ENCODE measurements at places on chromosomes 16 and 17. TPM values are rescaled to one million over a fixed set of nuclear protein-coding genes. Genes with fewer than 3 reads are reported as not detected.

The GNPTG gene
- 64.5 TPM for total RNA-seq

- H3K27me3 ChIP-seq = no peaks in the 10 kb centered on the region
- no peaks in the 10 kb centered on the region for H3K36me3 ChIP-seq
- H3K27ac ChIP-seq = no peak overlapping the region
- peaks cover 14% of the 10 kb centered on the region for H3K4me1 ChIP-seq
- DNase-seq = no peak
- no peak overlapping the region for H3K4me3 ChIP-seq
These were observed 50.9 kb upstream of the ZNF629 start for GRCh38 chr16:30837904-30838303.

- no peak for DNase-seq
- H3K36me3 ChIP-seq = peaks cover 6% of the 10 kb centered on the region
- no peaks in the 10 kb centered on the region for H3K4me1 ChIP-seq
- H3K27me3 ChIP-seq = no peaks in the 10 kb centered on the region
- no peak overlapping the region for H3K4me3 ChIP-seq
These were observed 14.4 kb downstream of the AXIN1 start for GRCh38 chr16:337975-338575.

GRCh38 chr16:66516509-66516807 lies 33.5 kb downstream of the TK2 start:
- DNase-seq = no peak
- H3K36me3 ChIP-seq = no peaks in the 10 kb centered on the region
- no peaks in the 10 kb centered on the region for H3K27me3 ChIP-seq
- peak overlapping the region; percentile 99 for H3K27ac ChIP-seq
- H3K4me1 ChIP-seq = peaks cover 87% of the 10 kb centered on the region
- H3K4me3 ChIP-seq = no peak overlapping the region

DNA sequence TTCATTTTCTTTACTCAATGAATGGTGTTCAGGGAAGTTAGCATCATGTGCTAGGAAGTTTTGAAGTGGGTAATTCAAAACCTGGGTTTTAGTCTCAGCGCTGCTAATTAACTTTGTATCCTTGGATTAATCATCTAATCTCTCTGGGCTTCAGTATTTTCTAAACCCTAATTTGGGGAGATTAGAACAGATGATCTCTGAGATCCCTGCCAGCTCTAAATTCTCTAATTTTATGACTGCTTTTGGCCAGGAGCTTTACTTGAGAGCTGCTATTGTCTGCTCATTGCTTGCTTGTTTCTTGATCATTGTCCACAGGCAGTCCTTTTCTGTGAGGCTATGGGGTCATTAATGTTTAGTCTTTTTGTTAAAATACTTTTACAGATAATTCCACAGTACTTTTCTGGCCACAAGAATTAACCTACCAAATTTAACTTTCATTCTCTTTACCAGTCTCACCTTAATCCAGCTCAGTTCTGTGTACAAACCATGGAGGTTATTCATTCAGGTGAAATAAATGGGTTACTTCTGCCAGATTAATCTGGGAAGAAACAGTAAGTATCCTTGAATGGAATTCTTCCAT lies 28.4 kb upstream of the VWA3A start:
- peaks cover 16% of the 10 kb centered on the region for H3K36me3 ChIP-seq
- no peak overlapping the region for H3K27ac ChIP-seq
- no peaks in the 10 kb centered on the region for H3K27me3 ChIP-seq
- no peak for DNase-seq

DNA sequence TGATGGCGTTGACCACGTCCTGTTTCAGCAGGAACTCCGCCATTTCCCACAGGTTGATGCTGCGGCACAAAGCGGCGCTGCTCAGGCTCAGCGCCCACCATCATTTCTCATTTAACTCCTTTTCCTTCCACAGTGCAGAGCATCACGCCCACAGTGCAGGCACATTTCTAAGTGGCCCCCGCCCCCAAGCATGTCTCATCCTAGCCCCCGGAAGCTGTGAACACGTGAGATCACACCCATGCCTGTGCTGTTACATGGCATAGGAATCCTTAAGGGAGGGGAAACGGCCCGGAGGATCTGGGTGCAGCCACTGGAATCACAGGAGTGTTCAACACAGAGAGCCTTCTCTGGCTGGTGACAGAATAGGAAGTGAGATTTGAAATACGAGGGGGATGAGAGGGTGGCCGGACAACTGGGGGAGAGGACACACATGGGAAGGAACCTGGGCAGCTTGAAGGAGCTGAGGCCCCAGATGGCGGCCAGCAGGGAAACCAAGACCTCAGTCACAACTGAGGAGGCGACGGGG lies 4.7 kb downstream of the NAGPA start:
- no peaks in the 10 kb centered on the region for H3K27me3 ChIP-seq
- peaks cover 17% of the 10 kb centered on the region for H3K4me1 ChIP-seq
- H3K4me3 ChIP-seq = no peak overlapping the region
- peaks cover 58% of the 10 kb centered on the region for H3K36me3 ChIP-seq
- DNase-seq = no peak
- H3K27ac ChIP-seq = no peak overlapping the region

- peaks cover 23% of the 10 kb centered on the region for H3K27me3 ChIP-seq
- H3K4me1 ChIP-seq = peaks cover 36% of the 10 kb centered on the region
- H3K4me3 ChIP-seq = peak overlapping the region; percentile 62
- peak overlapping the region; percentile 97 for H3K27ac ChIP-seq
- peak; percentile 27 for DNase-seq
- H3K36me3 ChIP-seq = no peaks in the 10 kb centered on the region
These were observed 658 bp downstream of the TNFRSF12A start for GRCh38 chr16:3020604-3021448.

DNA sequence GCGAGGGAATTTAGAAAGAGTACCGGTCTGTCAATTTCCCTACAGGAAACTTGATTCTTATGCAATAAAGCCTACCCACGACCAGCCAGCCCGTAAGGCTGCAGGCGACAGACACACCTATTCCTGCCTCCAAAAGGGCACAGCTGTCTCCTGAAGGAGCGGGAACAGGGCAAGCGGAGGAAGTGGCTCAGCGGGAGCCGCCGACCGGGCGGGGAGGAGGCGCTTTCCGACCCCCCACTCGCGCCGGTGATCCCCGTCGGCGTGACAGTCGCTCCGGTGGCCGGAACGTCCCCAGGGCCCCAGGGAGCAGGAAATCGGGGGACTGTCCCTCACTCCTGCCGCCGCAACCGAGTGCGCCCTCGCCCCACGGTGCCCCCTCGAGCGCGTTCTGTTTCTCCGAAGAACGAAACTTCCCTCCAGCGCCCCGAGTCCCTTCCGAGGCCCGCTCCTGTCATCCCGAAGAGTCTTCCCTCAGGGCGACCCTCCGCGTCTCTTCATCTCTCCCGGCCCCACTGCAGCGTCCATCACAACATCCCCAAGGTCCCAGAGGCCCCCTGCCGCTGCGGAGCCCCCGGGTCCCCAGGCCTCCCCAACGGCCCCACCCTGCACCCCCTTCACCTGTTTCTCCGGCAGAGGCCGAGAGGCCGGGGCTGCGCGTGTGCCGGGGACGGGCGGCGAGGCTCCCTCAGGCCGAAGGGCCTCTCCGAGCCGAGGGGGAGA lies 421 bp downstream of the STAT3 start:
- H3K4me1 ChIP-seq = peaks cover 29% of the 10 kb centered on the region
- no peak for DNase-seq
- H3K36me3 ChIP-seq = no peaks in the 10 kb centered on the region
- peak overlapping the region; percentile 100 for H3K27ac ChIP-seq

DNA sequence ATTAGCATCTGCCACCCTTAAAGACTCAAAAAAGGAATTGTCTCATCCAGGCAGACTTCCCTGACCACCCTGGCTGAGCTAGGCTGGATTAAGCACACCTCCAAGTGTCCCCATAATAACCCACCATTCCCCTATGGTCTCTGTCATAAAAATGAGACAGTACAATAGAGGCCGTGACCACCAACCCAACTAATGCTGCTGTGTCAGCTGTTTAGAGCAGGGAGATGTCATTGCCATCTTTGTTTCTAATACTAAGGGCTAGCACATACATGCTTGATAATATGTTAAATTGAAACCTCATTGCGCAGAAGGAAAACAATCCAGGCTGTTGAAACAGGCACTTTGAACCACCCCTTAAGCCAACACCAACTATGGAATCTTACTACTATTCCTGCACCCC lies 7.2 kb upstream of the ADAMTS18 start:
- no peaks in the 10 kb centered on the region for H3K36me3 ChIP-seq
- no peaks in the 10 kb centered on the region for H3K4me1 ChIP-seq
- no peak overlapping the region for H3K27ac ChIP-seq
- H3K4me3 ChIP-seq = no peak overlapping the region
- DNase-seq = no peak

- no peak overlapping the region for H3K27ac ChIP-seq
- H3K4me3 ChIP-seq = no peak overlapping the region
- DNase-seq = no peak
- H3K36me3 ChIP-seq = no peaks in the 10 kb centered on the region
- no peaks in the 10 kb centered on the region for H3K4me1 ChIP-seq
- no peaks in the 10 kb centered on the region for H3K27me3 ChIP-seq
These were observed 75.6 kb upstream of the HNF1B start for GRCh38 chr17:37820313-37820994.

GRCh38 chr17:2710071-2710802 lies 1.3 kb downstream of the CLUH start:
- H3K4me1 ChIP-seq = no peaks in the 10 kb centered on the region
- H3K36me3 ChIP-seq = no peaks in the 10 kb centered on the region
- H3K27me3 ChIP-seq = no peaks in the 10 kb centered on the region
- H3K27ac ChIP-seq = peak overlapping the region; percentile 25

- H3K27ac ChIP-seq = no peak overlapping the region
- H3K4me1 ChIP-seq = no peaks in the 10 kb centered on the region
- H3K36me3 ChIP-seq = no peaks in the 10 kb centered on the region
- peaks cover 6% of the 10 kb centered on the region for H3K27me3 ChIP-seq
- DNase-seq = no peak
- no peak overlapping the region for H3K4me3 ChIP-seq
These were observed 77.2 kb downstream of the RTN4RL1 start for GRCh38 chr17:1947743-1948516.

GRCh38 chr16:87185308-87185707 lies 131.9 kb downstream of the C16orf95 start:
- no peaks in the 10 kb centered on the region for H3K36me3 ChIP-seq
- no peaks in the 10 kb centered on the region for H3K27me3 ChIP-seq
- no peaks in the 10 kb centered on the region for H3K4me1 ChIP-seq

DNA sequence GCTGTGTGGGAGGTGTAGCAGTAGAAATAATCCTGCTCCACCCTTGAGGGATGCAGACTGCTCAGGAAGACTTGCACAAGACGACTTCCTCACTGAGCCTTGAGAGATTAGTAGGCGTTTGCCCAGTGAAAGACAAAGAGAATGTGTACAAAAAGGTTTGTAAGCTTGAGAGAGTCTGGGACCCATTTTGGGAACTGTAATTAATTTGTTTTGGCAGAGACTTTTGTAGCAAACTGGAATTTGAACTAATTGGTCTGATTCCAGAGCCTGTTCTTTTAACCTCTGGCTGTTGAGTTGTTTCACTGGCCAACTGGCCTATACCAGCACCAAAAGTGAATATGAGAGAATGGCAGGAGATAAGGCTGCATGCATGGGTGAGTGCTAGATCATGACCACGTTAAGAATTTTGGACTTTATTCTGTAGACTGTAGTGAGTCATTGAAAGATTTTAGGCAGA lies 75.5 kb downstream of the AATF start:
- no peak for DNase-seq
- no peaks in the 10 kb centered on the region for H3K27me3 ChIP-seq
- peaks cover 9% of the 10 kb centered on the region for H3K36me3 ChIP-seq
- H3K27ac ChIP-seq = no peak overlapping the region
- H3K4me1 ChIP-seq = peaks cover 14% of the 10 kb centered on the region

The RHBDF2 gene
- 58.1 TPM for total RNA-seq

The ATP2C2 gene
- not detected for total RNA-seq

The HOXB1 gene
- total RNA-seq = not detected

All from tibial nerve (tissue), 4 donors.